ENCODE measurements at places on chromosomes 16 and 17. TPM values are rescaled to one million over a fixed set of nuclear protein-coding genes. Genes with fewer than 3 reads are reported as not detected.

Gene SLC52A1
- total RNA-seq, result not detected

DNA sequence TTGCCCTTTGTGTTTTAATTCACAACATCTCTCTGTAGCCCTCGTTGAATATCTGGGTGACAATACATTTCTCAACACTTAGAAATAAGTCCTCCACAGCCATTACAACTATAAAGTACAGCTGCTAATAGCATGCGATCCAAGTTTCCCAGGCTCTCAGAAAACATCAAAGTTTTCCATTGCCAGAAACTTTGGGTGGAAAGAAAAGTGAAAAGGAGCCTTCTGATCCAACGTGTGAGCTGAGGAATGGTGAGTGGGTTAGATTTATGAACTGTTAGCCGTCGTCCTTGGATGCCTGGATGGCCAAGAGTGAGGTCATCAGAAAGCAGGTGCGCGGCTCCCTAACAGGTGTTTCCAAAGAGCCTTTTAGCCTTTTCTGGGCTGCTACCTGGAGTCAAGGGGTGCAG, 258.0 kb downstream of the PMP22 start:
- no peak overlapping the region for H3K27ac ChIP-seq
- H3K27me3 ChIP-seq, result no peaks in the 10 kb centered on the region
- H3K4me1 ChIP-seq, result no peaks in the 10 kb centered on the region
- H3K36me3 ChIP-seq, result no peaks in the 10 kb centered on the region
- DNase-seq, result no peak

DNA sequence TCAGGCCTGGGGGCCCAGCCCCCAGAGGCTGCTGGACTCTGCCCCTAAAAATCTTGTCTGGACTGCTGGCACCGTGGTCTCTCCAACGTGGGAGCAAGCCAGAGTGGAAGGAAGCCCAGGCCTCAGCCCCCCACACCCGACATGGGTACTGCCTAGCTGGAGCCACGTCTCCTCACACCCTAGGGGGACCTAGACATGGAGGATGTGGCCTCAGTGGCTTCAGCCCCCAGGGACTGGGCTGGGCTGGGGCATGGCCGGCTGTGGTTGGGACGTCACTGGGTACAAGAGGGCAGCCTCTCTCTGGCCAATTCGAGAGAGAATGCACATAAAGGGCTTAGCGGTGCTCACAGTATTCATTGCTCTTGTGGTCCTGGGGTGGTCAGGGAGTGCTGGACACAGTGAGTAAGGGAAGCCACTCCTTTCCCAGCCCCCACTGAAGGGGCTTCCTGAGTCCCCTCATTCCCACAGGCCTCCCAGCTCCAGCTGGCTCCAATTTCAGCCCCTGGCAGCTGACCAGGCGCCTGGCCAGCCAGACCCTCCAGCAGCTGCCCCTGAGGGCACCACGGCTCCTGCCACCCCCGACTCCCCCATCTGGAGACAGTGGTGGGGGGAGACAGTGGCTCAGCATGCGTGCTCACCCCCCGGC, 1.1 kb downstream of the CDH15 start:
- H3K27ac ChIP-seq, result no peak overlapping the region
- H3K36me3 ChIP-seq, result peaks cover 2% of the 10 kb centered on the region
- no peak overlapping the region for H3K4me3 ChIP-seq
- peaks cover 69% of the 10 kb centered on the region for H3K4me1 ChIP-seq

DNA sequence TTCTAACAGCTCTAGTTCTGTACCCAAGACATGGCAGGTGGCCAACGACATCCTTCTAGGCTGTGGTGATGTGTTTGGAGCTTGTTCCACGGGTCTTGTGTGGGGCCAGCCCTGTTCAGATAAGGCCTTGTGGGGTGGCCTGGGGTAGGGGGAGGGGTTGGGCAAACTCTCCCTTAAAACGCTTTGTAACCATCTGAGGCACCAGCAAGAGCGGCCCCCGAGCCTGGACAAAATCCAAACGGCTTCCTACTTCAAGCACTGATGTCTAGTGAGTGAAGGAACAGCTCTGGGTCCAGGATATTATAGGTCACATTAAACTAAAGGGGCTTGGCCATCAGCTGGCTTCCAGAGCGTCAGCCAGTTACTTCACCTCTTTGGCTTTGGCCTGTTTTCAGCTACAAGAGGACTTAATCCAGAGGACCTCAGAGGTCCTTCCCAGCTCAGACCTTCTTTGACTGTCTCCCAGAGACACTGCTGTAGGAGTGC, 11.9 kb downstream of the SERPINF1 start:
- no peaks in the 10 kb centered on the region for H3K27me3 ChIP-seq
- H3K36me3 ChIP-seq, result peaks cover 25% of the 10 kb centered on the region
- H3K4me1 ChIP-seq, result peaks cover 10% of the 10 kb centered on the region
- H3K27ac ChIP-seq, result no peak overlapping the region

- H3K4me3 ChIP-seq, result peak overlapping the region; percentile 61
- H3K4me1 ChIP-seq, result peaks cover 27% of the 10 kb centered on the region
- no peak for DNase-seq
- H3K27ac ChIP-seq, result peak overlapping the region; percentile 7
- H3K36me3 ChIP-seq, result no peaks in the 10 kb centered on the region
- H3K27me3 ChIP-seq, result no peaks in the 10 kb centered on the region
These were observed 1.1 kb downstream of the GAS7 start for GRCh38 chr17:10197362-10197720.

DNA sequence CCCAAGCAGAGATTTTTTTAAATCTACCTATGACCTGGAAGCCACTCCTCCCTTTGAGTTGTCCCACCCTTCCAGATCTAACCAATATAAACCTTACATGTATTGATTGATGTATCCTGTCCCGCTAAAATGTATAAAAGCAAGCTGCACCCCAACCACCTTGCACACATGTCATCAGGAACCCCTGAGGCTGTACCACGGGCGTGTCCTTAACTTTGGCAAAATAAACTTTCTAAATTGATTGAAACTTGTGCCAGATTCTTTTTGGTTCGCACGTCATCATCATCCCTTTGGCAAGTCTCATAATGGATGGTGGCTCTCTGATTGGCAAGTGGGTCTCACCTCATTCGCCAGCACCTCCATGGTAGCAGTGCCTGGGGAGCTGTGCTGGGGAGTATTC, 60.2 kb downstream of the CNGB1 start:
- H3K36me3 ChIP-seq, result no peaks in the 10 kb centered on the region
- no peak overlapping the region for H3K27ac ChIP-seq
- peaks cover 9% of the 10 kb centered on the region for H3K4me1 ChIP-seq
- no peak overlapping the region for H3K4me3 ChIP-seq
- peaks cover 4% of the 10 kb centered on the region for H3K27me3 ChIP-seq
- no peak for DNase-seq

Measured in spinal cord (tissue), 10 donors.